ENCODE measurements at places on chromosomes 11 and 22. TPM values are rescaled to one million over a fixed set of nuclear protein-coding genes. Genes with fewer than 3 reads are reported as not detected.

- no peaks in the 10 kb centered on the region for H3K4me1 ChIP-seq
- no peaks in the 10 kb centered on the region for H3K36me3 ChIP-seq
- DNase-seq: no peak
- H3K4me3 ChIP-seq: no peak overlapping the region
- H3K27me3 ChIP-seq: peaks cover 25% of the 10 kb centered on the region
- no peak overlapping the region for H3K27ac ChIP-seq
Measured at GRCh38 chr11:73268671-73269271, 3.4 kb upstream of the P2RY6 start.

DNA sequence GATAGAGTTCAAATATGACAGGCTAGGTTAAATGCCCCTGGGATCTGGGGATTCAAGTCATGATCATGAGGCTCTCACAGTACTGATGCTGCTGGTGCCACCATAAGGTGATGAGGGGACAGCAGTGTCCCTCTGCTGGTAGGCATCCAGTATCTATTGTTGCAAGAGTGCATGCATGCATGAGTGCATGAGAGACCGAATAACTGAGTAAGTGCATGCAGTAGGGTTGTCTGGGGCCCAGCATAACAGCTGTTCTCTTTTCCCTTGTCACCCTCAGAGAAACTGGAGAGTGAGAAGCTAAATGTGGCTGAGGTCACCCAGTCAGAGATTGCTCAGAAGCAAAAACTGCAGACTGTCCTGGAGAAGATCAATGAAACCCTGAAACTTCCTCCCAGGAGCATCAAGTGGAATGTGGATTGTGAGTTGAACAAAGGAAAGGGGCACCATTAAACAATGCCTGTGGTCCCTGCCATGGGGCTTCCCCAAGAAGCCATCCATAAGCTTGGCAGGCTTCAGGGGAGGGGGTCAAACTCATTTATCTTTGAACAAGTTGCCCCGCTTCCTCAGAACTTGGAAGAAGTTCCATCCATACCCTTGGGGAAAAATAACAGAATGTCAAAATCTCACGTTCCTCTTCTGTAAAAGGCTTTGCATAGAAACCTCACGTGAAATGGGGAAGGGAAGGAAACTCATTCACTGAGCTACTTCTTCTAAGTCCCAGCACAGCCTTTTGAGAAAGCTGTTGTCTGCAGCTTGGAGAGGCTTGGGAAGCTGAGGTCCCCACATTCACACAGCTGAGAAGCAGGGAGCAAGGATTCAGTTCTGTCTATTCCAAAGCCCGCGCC is 119.0 kb downstream of the PARVA start:
- no peak for DNase-seq
- H3K27me3 ChIP-seq: peaks cover 18% of the 10 kb centered on the region
- no peak overlapping the region for H3K27ac ChIP-seq
- H3K4me1 ChIP-seq: no peaks in the 10 kb centered on the region

DNA sequence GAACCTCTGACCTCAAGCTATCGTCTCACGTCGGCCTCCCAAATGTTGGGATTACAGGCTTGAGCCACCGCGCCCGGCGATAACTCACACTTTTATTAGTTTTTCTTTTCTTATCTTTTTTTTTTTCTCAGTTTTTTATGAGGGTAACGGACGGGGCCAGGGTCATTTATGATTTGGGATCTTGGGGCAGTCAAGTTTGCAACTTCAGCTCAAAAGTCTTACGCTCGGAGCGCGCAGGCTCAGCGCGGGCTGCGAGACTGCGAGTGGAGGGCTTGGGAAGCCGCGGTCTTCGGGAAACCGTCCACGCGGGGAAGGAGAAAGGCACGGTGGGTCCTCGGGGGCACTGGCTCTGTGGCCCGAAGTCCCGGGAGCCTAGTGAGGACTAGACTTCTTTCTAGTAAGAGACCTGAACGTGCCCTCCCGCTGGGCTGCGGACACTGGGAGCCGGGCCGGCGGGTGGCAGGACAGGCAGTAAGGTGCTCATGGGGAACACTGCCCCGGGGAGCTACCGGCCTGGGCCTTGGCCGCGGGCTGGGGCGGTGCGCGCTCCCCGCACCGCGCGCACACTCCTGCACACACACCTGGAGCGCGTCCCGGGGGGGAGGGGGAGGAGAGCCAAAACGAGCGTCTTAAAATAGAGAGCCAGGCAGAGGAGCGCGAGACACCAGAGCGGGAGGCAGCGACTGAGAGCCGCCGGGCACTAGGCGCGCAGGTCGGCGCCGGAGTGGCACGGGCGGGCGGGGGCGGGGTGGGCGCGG is 476 bp upstream of the BARX2 start:
- H3K27ac ChIP-seq: peak overlapping the region; percentile 36
- H3K27me3 ChIP-seq: peaks cover 87% of the 10 kb centered on the region
- DNase-seq: no peak
- H3K4me1 ChIP-seq: peaks cover 26% of the 10 kb centered on the region
- H3K4me3 ChIP-seq: peak overlapping the region; percentile 62
- H3K36me3 ChIP-seq: no peaks in the 10 kb centered on the region

DNA sequence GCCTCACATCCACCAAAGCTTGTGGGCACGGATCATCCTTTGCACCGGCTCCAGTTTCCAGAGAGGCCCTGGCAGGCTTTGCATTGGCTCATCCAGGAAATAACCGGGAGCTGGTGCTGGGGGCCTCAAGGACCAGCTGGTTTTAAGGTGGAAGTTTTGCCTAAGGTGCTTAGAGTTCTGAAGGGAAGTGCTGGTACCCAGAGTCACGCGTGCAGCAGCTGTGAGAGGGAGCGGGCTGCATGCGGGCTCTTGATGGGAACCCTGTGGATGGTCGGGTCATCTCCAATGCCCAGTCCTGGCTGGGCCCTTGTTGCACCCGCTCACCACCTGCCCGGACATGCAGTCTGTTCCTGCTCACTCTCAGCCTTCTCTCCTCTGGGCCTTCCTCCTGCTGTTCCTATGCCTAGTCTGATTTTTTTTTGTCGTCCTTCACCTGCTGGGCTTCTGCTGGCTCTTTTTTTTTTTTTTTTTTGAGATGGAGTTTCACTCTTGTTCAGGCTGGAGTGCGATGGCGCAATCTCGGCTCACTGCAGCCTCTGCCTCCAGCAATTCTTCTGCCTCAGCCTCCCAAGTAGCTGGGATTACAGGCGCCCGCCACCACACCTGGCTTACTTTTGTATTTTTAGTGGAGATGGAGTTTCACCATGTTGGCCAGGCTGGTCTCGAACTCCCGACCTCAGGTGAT is 24.0 kb upstream of the PRR5 start:
- no peak overlapping the region for H3K27ac ChIP-seq
- H3K27me3 ChIP-seq: no peaks in the 10 kb centered on the region

The CEP126 gene
- 0.55 TPM for total RNA-seq

The APOL4 gene
- 0.57 TPM for total RNA-seq

The C11orf97 gene
- not detected for total RNA-seq

The C11orf52 gene
- total RNA-seq: 0.27 TPM

Data from activated CD4-positive, alpha-beta T cell treated with anti-CD3 and anti-CD28 coated beads, Interleukin-2, amount 10 ng/mL, durations not matched to agents 7 days and 5 days (primary cell).